GM04503 (cell line): ENCODE measurements at places on chromosomes 5 and 9.

GRCh38 chr9:124365036-124365435, 50.2 kb downstream of the PSMB7 start:
- no peak for DNase-seq

DNA sequence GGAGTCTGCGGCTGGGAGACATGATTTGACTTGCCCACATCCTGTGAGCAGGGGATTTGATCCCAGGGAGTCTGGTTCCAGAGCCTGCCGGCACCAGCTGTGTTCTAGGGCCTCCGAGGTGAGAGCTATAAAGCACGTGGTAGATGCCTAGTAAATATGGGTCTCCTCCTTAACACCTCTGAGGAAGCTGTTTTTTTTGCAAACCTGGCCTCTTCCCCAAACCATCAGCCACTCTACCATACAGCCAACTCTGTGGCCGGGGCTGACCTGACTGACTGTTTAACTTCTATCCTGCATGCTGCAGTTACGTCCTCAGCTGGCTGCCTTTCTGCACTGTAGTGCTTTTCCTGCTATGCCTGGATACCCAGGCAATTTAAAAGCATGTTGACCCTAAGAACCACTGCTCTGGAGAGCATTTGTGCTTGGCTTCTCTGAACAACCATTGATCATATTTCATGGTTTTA, 220.5 kb downstream of the SLIT3 start:
- no peak for DNase-seq

- DNase-seq = no peak
Observed at GRCh38 chr9:35856882-35857281, 13.3 kb downstream of the OR13J1 start.

- no peak for DNase-seq
Observed at GRCh38 chr9:136259517-136259813, 13.9 kb upstream of the QSOX2 start.
